ENCODE measurements at places on chromosomes 5 and 9.

- no peak for DNase-seq
Measured at GRCh38 chr9:83701769-83702168, 6.0 kb downstream of the UBQLN1 start.

DNA sequence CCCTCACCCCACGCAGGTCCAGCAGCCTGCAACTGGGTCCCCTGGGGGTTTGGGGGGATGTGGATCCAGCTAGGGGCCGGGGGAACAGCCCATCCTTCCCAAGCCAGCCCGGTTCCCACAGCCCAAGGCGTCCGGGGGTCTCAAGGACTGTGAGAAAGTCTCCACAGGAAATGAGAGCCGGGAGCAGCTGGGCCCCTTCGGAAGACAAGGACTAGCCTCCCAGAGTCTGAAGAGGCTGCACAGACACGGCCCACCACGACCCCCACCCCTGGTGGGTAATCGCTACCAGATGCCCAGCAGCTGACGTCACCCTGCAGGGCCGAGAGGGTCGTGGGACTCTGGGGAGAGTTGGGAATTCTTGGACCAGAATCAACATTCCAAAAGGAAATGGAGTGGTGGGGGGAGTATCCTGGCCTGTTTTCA lies 10.5 kb downstream of the SH2D3C start:
- DNase-seq = no peak

DNA sequence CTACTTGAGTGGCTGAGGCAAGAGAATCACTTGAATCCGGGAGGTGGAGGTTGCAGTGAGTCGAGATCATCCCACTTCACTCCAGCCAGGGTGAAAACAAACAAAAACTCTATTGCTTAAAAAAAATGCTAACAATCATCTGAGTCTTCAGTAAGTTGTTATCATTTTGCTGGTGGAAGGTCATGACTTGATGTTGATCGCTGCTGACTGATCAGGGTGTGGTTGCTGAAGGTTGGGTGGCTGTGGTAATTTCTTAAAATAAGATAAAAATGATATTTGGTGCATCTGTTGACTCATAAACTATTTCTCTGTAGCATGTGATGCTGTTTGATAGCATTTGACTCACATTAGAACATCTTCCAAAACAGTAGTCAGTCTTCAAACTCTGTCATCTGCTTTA lies 349.4 kb upstream of the PAPPA start:
- no peak for DNase-seq

- DNase-seq = no peak
Measured at GRCh38 chr5:132394667-132395259, 25.3 kb downstream of the SLC22A5 start.

- no peak for DNase-seq
Measured at GRCh38 chr9:86652736-86653135, 294.6 kb downstream of the GAS1 start.

DNA sequence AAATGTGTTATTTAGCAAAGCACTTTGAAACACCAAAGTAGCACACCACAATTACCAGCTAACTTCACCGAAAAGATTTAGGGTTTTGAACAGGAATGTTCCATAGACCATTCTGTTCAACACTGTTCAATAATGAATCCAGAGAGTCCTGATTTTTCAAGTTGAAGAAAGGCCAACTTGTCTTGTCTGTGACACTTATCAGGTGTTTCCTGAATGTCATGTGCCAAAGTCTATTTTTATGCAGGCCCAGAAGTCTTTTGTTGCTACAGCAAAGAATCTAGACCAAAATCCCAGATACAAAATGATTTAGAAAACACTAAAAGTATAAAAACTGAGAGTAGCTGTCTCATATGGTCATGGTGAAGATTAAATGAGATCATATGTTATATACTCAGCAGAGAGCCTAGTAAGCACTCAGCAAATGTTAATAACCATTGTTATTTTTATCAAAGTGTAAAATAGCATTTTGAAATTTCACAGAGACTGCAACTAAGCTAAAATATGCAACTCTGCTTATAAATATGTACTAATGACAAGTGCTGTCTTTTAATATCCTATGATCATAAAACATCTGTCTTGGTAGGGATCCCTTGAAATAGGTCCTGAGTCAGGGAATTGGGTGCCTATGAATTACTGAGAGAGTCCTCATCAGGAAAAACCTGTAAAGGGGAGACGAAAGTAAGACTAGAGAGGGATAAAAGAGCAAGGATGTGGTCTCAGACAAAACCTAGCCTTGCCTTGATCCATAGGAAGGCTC lies 122.4 kb upstream of the SLC12A2 start:
- DNase-seq = no peak

GRCh38 chr9:114450833-114451706 lies 54.2 kb downstream of the WHRN start:
- DNase-seq = no peak

- no peak for DNase-seq
Measured at GRCh38 chr5:180304431-180305375, 12.8 kb upstream of the MAPK9 start.

DNA sequence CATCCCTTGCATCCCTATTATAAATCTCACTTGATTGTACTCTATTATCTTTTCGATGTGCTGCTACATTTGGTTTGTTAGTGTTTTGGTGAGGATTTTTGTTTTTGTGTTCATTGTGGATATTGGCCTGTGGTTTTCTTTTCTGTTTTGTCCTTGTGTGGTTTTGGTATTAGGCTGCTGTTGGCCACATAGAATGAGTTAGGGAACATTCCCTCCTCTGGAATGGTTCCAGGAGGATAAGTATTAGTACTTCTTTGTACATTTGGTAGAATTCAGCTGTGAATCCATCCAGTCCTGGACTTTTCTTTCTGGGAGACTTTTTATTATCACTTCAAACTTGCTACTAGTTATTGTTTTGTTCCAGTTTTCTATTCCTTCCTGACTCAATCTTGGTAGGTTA lies 287.2 kb downstream of the CWC27 start:
- no peak for DNase-seq

DNA sequence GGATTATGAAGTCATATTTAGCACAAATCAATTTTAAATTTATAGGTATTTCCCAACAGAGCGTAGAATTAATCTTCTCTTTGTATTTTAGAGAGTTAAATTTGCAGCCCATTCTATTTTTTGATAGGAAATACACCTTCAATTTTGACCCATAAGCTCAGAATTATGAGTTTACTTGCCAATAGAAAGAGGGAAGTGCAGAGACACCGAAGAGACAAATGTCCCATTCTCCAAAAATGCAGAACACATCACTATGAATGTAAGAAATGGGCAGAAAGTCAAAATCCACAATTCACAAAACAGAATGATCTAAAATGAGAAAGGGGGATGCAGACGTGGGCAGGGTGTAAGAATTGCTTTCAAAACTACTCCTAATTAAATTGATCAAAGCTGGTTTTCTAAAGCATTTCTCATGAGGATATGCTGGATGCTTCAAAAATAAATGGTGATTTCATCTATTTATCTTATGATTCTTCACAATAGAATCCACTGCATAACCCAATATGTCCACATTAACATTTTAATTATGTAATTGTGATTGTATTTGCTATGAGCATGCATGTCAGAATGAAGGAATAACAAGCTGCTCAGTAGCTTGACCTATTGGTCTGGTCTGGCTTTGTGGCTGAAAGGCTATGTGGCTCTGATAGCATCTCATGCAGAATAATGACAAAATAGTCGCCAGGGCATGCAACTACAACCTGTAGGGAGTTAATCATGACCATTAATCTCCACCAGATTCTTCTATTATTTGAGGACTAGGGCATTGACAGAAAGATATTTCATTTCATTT lies 550.1 kb upstream of the CDH18 start:
- DNase-seq = no peak

GRCh38 chr5:95871146-95871806 lies 48.8 kb upstream of the GLRX start:
- DNase-seq = no peak

- DNase-seq = no peak
Measured at GRCh38 chr9:11946531-11946930, 746.7 kb upstream of the TYRP1 start.

DNA sequence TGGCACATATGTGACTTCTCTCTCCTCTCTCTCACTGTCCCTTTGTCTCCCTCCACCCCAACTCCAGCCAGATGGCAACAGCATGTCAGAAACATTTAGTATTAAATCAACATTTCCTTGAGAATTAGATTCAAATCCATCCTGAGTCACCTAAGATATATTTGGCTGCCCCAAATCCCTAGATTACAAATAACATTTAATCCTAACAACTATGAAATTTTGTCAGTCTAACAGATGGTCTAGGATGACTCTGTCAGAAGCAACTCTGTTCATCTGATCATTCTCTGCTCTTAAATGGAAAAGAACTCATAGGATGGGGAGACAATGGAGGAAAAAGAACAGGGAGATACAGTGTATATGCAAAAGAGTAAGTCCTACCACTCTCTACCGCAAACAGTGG lies 201.2 kb downstream of the TSSK1B start:
- no peak for DNase-seq

GRCh38 chr5:90626493-90626892 lies 67.9 kb downstream of the ADGRV1 start:
- DNase-seq = no peak

- DNase-seq = no peak
Measured at GRCh38 chr5:51860532-51861018, 477.3 kb downstream of the ISL1 start.

- DNase-seq = no peak
Measured at GRCh38 chr5:3598769-3599211, 3.2 kb downstream of the IRX1 start.

GRCh38 chr9:103116246-103116645 lies 121.1 kb downstream of the CYLC2 start:
- DNase-seq = no peak

DNA sequence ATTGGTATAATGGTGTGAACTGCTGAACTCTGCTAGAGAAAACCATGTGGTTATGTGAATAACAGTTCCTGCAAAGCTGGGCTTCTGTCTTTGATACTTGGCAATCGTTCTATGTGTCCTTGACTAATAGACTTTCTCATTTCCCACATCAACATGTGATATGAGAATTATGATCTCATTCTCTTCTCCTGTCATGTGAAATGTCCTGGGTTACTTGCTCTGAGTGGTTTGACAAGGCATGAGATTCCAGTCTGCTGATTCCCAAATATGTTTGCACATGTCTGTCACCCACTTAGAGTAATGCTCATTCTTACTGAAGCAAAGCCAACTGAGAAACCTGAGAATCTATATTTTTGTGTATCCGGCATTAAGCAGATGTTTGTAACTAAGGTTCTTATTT lies 141.2 kb downstream of the PARP8 start:
- no peak for DNase-seq

DNA sequence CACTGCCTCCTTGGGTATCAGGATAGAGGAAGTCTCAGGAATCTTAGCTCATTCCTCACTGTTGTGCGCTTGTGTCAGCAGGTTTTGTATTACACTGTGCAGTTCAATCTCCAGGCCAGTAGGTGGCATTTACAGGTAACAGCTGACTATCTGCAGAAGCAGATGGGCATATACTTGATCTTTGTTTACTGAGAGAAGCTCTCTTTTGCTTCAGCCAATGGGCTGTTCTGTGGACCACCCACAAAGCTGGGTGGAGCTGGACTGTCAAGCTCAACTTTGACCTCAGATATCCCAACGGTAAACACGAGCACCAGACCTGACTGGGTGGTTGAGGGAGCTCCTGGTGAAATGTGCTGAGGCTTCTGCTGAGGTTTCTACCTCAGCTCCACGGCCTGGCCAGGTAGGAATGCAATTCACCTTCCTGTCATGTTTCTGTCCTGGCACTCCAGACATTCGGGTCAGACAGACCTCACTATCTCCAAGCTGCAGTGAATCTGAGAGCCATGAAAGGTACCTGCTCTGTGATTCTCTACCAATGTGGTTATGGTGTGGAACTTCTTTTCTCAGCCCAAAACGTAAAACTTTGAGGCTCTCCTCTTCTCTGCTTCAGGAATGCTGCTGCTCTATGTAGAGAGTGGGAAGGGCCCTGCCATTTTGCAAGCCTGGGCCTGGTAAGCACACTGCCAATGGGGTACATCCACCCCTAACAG lies 167.9 kb upstream of the ACTBL2 start:
- DNase-seq = peak; percentile 57

GRCh38 chr5:42089705-42090104 lies 164.6 kb downstream of the FBXO4 start:
- no peak for DNase-seq

GRCh38 chr5:15737036-15737821 lies 237.2 kb downstream of the FBXL7 start:
- DNase-seq = no peak

DNA sequence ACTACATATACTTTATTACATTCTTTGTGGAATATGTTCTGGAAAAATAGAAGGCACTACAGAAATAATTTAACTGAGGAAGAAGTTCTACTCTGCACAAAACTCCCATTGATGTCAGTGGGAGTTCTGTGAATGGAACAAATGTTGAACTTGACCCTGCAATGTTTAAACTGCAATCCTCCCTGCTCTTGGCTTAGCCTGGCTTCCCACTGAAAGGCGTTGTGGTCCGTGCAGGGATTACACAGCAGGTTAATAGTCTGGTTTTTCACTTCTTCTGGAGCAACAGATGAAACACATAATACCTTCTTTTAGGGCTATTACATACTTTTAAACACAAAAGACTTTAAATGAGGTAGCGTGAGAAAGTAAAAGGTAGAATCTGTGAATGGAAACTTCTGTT lies 12.9 kb upstream of the ERBIN start:
- no peak for DNase-seq

DNA sequence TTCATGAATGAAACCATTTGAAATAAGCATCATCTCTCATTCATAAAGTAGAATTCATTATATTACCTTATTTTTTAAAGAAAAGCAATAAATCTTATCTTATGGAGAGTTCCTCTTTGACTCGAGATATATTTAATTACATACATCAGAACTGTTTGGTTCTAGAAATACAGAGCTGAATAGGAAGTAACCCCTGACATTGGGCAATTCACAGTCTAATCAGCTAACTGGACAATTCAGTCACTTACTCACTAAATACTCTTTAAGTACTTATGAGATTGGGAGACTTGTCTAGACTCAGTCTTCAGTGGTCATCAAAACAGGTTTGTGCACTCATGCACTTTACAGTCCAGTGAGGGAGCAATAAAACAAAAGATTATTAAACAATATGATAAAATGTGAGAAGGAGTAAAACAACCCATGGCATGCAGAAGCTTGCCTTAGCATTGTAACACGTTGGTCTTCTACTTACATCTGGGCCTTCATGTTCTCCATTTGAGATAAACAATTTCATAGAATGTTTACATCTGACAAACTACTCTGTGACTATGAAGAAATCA lies 11.5 kb upstream of the FBXO38 start:
- DNase-seq = no peak

GRCh38 chr5:68875351-68875750 lies 218.5 kb upstream of the SLC30A5 start:
- DNase-seq = no peak

DNA sequence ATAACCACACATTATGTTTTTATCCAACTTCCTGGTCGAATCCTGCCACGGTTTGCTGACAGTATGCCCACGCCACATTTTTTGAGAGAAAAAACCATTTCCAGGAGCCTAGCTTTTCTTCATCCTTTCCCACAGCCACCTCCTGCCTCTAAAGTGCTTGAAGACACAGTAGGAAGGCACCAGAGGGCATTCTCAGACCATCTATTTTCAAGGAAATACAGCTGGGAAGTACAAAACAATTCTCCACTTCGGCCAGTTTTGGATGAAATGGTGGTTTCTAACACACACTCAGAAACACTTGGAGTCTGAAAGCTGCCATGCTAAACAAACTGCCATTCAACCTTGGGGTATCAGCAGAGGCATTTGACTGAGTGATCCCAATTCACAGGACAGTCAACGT lies 86.3 kb upstream of the RPS23 start:
- peak; percentile 36 for DNase-seq

GRCh38 chr5:119342406-119342805 lies 13.4 kb upstream of the TNFAIP8 start:
- no peak for DNase-seq

Measured in iPS-NIHi11 (cell line).